IMR-90 (cell line): ENCODE measurements at places on chromosomes 5 and 9. TPM values are rescaled to one million over a fixed set of nuclear protein-coding genes. Genes with fewer than 3 reads are reported as not detected.

GPRIN1 gene
- polyA plus RNA-seq = 4.7 and 5.1 TPM in 2 replicates

SLC28A3 gene
- 1.0 and 1.1 TPM in 2 replicates for polyA plus RNA-seq

ITK gene
- polyA plus RNA-seq = not detected in 2 replicates

CNTFR gene
- not detected in 2 replicates for polyA plus RNA-seq

IL4 gene
- not detected in 2 replicates for polyA plus RNA-seq

GKAP1 gene
- 0.87 and 1.4 TPM in 2 replicates for polyA plus RNA-seq

FRRS1L gene
- polyA plus RNA-seq = 0.05 and 0.06 TPM in 2 replicates

FAM221B gene
- polyA plus RNA-seq = not detected in 2 replicates

SOX30 gene
- polyA plus RNA-seq = not detected in 2 replicates
